ENCODE measurements at places on chromosomes 7 and 10.

GRCh38 chr7:364536-364935 lies 74.6 kb downstream of the FOXL3 start:
- DNase-seq, result no peak

GRCh38 chr7:26618898-26619297 lies 245.5 kb downstream of the SKAP2 start:
- no peak for DNase-seq

DNA sequence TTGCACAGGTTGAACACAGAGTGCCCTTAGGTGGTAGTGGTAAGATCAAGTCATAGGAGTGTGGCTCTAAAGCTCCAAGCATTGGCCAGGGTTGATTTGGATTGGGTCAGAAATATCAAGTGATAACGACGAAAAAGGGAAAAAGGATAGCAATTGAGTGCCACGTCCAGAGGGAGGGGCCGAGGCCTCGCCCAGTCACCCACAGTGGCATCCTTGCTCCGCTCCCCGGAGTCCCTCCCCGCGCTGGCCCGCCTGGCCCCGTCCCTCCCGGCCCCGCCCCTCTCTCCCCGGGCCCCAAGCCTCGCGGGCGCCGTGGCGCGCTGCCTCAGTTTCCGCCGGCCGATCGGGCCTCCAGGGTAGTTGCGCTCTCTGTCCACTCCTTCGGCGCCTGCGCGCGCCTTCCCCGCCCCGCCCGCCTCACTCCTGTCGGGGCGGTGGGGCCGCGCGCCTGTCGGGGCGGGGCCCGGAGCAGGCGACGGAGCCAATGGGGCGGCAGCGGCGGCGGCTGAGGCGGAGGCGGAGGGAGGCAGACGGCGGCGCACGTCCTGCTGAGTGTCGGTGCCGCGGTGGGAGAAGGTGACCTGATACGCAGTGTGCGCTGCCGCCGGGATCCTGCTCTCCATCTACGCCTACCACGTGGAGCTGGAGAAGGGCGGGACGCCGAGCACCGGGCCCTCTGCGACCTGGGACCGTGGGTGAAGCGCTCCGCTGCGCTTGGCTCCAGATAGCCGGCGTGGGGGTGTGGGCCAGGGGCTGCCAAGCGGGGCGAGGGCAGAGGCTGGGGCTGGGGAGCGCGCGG lies 209.1 kb upstream of the ZNF722 start:
- DNase-seq, result no peak

- DNase-seq, result peak; percentile 42
Measured at GRCh38 chr7:149871576-149871975, 2.2 kb upstream of the ATP6V0E2 start.

GRCh38 chr7:4067874-4068273 lies 614.2 kb upstream of the FOXK1 start:
- no peak for DNase-seq

- peak; percentile 47 for DNase-seq
Measured at GRCh38 chr7:75617634-75618234, 121.0 kb downstream of the HIP1 start.

- no peak for DNase-seq
Measured at GRCh38 chr10:131142517-131143380, 168.8 kb downstream of the TCERG1L start.

DNA sequence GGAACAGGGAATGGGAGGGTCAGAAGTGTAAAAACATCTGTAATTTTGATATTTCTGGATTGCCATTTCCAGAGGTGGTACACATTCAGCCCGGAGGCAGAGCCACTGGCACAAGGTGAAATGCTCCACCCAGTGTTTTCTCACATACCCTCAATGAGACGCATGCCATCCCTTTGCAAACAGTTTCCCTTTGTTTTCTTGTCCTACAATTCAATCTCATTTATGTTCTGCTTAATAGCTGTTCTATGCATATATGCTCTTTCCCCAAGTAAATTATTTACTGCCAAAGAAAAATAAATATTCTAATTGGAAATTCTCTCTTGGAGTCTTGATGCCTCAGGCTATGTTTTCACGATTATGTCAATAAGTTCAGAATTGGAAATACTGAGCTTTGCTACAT lies 369.7 kb upstream of the AKR1E2 start:
- no peak for DNase-seq

DNA sequence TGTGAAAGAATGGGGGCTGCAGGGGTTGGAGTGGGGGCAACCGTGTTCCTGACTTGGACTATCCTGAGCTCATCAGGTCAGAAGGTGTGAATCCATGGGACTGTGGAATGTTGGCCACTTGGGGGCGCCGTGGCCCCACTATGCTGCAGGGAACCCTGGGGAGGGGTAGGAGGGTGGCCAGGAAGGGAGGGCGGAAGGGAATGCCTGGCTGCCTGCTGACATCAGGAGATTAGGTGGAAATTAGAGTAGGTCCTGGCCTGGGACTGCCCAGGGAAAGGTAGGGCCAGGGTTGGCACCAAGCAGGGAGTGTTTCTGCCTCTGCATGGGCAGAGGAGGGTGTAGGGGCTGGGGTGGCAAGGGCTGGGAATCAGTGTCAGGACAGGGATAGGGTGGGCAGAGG lies 65.8 kb upstream of the PRSS58 start:
- DNase-seq, result no peak

DNA sequence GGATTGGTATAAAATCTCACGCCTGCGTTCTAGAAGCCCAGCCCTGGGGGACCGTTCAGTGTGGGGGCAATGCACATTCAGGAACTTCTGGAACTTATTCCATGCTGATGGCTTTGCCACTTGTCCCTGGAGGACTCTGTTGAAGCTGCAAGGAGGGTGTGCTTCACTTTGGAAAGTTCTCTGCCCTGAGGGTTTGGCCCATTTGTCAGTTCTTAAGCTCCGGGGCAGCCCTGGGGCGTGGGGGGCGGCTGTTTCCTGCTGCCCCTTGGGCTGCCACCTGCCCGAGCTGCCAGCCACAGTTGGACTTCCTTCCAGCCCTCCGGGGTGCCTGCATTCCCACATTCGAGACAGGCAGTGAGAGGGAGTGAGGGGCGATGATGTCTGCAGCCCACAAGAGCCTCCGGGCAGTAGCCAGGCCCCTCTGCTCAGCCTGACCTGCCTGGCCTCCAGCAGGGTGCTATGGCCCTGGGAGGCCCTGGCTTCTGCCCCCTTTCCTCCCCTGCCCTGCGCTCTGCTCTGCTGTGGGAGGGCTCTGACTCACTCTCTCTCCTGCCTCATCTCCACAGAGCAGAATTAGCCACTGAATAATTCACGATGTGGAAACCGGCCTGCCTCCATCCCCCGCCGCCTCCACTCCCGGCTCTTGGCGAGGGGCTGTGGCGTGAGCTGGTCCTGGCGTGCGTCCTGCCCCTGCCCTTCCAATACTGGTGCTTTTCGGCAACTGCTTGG lies 1.9 kb downstream of the TTYH3 start:
- DNase-seq, result no peak

GRCh38 chr7:12921751-12922345 lies 234.4 kb downstream of the ARL4A start:
- no peak for DNase-seq

DNA sequence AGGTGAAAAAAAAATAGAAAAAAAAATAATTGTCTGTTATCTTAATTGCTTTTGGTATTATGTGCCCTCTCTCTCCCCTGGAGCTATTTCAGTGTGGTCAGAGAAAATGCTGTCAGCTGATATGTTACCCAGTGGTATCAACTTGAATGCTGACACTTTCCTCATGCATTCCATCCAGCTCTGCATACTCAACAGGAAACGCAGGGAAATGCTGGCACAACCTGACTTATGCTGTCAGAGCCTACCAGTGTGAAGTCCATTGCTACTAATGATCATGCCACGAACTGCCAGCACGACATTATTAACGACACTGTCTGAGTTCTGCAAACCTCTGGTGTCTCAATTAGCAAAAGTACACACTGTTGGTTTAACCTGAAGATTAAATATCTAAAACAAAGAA lies 182.8 kb downstream of the ZWINT start:
- DNase-seq, result no peak

DNA sequence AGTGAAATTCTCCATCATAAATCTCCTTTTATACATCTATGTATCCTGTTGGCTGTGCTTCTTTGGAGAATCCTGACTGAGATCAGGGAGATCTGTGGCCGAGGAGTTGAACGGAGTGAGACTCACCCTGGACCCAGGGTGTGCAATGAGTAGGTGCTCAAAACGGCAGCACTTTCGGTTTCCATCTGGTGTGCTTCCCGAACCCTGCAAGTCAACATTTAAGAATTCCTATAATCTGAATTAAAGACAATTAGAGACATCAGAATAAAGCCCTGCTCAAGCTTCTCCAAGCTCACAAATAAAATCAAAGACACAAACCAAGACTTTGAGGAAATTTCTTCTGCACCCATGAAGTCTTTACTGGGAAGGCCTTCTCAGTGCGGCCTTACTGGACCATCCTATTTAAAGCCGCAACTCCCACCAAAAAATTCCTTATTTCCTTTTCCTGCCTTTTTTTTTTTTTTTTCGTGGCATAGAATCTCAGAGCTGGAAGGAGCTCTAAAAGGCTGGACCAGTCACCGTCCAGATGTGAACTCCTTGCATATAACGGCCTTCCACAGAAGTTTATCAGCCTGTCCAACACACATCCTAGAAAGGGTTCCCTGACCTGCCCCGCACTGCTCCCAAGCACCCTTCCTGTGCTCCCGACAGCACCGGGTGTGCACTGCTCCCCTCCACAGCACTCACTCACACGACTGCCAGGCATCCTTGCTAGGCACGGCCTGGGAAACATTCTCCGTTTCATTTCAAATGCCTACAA lies 29.7 kb downstream of the GNA12 start:
- no peak for DNase-seq

DNA sequence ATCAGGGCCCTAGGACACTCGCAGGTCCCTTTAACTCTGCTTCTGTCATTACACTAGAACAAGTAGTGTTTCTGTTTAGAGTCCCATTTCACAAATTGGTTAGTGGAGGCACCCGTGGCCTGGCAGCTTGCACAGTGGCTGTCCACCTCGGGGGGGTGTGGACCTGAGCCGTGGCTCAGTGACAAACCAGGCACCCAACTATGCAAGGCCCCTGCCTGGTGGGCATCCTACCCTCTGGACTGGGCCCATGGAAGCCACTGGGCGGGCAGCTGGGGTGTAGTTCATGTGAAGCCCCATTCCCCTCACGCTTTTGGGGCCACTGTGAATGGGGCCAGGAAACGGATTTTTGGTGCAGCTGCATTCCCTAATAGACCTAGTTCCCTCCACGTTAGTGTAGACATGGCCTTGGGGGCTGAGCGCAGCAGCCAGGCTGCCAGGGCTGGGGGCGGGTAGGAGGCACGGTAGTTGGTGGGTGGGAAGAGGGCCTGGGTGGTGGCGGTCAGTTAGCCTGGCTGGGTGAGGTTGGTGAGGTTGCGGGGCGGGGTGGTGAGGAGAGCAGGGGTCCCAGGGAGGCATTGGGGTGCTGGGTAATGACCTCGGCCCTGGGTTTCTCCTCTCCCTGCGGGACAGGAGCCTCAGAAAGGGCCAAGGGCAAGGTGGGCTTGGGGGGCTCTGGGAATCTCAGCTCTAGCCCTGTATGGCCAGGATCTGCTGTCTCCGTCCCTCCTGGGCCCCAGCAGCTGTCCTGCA lies 18.7 kb downstream of the ZNF316 start:
- DNase-seq, result no peak

GRCh38 chr7:127551941-127552340 lies 33.5 kb downstream of the GCC1 start:
- DNase-seq, result no peak

- no peak for DNase-seq
Measured at GRCh38 chr10:117152668-117153067, 14.6 kb upstream of the VAX1 start.

DNA sequence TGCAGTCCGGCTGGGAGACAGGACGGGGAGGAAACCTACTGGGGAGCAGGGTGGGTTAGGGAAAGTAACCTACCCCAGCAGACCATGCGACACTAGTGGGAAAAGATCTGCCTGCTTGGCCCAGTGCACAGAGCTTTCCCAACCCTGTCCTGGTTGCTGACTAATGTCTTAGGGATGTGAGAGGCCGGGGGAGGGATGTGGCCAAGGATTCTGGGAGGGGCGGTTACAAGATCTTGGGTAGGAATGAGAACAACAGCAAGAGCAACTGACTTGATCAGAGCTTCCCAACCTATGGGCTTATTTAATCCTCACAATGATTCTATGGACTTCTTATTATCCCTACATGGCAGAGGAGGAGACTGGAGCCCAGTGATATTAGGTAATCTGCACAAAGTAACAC lies 24.0 kb upstream of the EIF5AL1 start:
- DNase-seq, result no peak

- no peak for DNase-seq
Measured at GRCh38 chr10:3048119-3049019, 19.0 kb upstream of the PFKP start.

- DNase-seq, result no peak
Measured at GRCh38 chr10:17483079-17483478, 28.7 kb upstream of the ST8SIA6 start.

DNA sequence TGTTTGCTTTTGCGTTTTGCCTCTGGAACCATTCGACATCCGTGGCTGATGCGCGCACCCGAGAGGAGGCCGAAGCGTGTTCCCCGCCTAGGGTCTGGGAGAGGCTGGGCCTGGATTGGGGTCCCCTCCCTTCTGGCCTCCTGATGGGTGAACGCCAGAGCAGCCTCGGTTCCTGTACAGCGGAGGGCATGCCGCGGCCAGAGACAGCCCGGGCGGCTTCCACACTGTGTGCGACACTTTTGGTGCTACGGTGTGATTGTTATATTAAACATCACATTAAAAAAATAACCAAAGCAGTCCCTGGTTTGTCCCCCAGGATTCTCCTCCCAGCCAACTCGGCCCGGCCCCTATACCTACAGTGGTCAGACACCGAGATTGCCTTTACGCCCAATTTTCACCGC lies 3.7 kb upstream of the HOXA7 start:
- no peak for DNase-seq

DNA sequence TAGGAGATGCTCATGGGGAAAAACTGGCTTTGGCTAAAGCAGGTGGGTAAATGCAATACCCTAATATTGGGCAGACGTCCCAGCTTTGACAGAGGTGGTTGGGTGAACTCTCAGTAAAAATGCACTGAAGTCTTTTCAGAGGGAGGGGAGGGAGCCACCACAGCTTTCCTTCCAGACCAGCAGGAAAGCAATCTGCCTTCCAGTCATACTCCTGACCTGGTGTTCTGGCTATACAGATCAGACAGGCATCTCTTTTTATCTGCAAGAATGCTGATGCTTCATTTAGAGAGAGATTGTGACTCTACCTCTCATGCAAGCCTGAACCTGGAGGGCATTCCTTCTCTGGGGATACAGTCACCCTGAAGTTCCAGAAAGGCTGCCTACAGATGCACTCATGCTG lies 52.6 kb upstream of the ICA1 start:
- DNase-seq, result no peak

- DNase-seq, result no peak
Measured at GRCh38 chr10:43940898-43941837, 292.5 kb upstream of the ZNF32 start.

DNA sequence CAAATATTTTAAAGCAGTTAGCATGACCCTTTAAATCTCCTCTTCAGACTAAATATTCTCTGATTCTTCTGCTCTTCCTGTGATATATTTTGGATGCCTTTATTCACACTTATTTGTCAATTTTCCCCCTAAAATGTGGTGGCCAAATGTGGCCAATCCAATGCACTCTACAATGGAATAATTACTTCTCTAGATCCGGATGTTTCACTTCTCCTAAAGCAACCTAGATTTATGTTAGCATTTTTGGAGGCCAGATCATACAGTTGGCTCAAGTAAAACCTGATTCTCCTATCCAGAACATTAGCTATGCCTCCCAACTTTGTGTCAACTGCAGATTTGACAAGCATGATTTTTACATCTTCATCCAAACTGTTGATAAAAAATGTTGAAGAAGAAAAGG lies 153.7 kb downstream of the CREB5 start:
- DNase-seq, result no peak
